ENCODE measurements at places on chromosomes 7 and 10.

- DNase-seq = no peak
Measured at GRCh38 chr10:44164251-44164956, 220.5 kb downstream of the CXCL12 start.

GRCh38 chr7:86955895-86956503, 103.5 kb downstream of the ELAPOR2 start:
- DNase-seq = no peak

DNA sequence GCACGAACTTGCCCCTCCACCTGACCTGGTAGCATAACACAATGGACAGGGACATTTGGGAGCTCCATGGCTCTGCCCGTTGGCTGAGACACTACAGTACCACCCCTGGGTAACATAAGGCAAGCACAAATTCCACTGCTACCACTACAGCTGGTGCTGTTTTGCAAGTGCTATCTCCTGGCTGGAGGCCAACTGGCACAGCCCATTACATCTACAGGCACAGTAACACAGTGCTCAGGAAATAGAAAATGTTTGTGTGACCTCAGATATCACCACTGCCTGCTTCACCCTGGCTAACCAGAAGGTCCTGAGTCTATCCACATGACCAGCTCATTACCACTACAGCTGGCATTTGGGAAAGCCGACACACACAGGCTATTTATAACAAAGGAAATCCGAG, 631.1 kb upstream of the MBL2 start:
- DNase-seq = no peak

- DNase-seq = no peak
Measured at GRCh38 chr7:2480070-2480408, 3.8 kb upstream of the GRIFIN start.

- DNase-seq = no peak
Measured at GRCh38 chr10:64519831-64520230, 998.6 kb downstream of the REEP3 start.

DNA sequence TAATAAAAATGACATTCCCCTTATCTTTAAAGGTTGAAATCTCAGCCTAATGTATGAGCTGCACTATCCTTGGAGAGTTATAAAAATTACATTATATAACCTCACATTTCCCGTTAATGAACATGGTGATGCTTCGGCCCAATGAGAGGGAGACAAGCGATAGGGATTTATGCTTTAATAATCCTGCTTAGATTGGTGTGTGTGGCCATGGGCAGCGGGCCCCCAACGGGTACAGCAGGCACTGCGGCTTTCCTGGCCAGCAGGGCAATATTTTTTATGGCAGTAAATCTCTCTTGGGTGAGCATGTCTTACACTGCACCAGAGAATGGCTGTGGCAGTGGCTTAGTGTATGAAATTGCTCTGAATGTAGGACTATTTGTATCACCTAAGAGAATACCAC, 246.3 kb downstream of the GFRA1 start:
- no peak for DNase-seq

- no peak for DNase-seq
Measured at GRCh38 chr7:47080816-47081215, 501.1 kb downstream of the TNS3 start.

- no peak for DNase-seq
Measured at GRCh38 chr10:20232079-20232705, 416.0 kb downstream of the PLXDC2 start.

GRCh38 chr10:23435378-23435777, 3.5 kb upstream of the OTUD1 start:
- DNase-seq = no peak

DNA sequence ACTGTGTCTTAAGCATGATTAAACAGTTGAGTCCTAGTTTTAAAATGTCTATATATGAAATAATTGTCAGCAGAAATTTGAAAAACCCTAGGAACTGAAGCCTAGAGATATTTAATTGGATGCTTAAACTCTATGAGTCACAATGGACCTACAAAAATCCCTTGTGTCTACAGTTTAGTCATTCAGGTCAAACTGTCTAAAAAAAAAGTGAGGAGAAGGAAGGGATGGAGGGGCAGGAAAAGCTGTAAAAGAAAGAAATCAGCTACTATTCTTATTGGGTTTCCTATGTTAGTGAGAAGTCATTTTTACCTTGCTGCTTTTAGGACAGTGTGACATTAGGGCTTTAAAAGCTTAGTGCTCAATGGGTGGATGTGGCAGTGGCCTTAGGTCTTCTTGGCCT, 406.1 kb upstream of the FZD8 start:
- DNase-seq = no peak

- DNase-seq = no peak
Measured at GRCh38 chr7:14395860-14396259, 406.4 kb upstream of the ETV1 start.

DNA sequence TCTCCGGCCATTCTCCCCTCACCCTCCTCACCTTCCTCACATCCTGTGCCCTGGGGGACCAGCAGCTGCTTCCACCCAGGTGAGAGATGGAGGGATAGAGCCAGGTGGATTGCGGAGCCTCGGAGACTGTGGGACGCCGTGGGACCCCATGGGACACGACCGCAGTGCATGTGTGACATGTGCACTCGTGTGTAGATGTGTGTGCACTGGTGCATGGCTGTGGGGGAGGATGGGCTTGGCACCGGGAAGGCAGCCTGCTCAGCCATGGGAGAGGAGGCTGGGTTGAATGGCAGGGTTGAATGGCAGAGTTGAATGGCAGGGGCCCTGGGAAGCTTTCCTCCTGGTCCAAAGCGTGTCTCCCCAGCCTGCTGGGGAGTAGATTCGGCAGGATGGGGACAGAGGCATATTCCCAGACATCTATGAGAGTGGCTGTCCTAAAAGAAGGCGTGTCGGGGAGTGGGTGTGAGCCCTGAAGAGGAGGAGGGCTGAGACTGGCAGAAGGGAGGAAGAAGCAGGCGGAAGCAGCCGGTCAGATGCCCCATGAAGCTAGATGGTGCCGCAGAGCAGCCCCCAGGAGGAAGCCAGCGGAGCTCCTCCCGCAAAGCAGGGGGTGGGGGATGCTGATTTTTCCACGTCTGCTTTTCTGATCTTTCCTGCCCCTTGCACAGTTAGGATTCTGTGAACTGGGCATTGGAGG, 815 bp downstream of the GIMAP8 start:
- DNase-seq = peak; percentile 52

GRCh38 chr10:105146436-105146835, 505.3 kb downstream of the SORCS3 start:
- no peak for DNase-seq

DNA sequence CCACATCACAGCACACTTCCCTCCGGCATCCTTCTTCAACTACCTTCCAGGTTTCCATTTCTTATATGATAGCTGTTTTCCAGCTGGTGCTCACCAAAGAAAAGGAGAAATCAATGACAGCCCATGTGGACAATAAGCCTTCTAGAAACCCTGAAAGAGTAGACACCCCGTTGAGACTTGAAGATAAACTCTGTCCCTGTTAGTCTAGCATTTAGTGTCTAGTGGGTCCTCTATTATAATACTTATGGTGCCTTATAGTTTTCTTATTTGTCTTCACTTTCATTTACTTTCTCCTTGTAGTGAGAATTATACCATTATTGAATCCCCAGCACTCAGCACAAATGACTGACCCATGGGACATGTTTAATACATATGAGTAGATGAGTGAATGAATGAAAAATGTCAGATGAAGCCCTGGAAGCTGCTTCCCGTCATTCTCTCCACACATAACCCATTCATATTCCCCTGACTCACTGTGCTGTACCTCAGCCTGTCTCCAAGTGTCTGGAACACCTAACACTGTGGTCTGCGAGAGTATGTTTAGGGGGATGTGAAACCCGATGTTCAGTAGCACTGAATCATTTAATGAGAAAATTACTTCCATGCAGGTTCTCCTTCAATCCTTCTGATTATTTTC, 377.6 kb downstream of the GPR158 start:
- no peak for DNase-seq

DNA sequence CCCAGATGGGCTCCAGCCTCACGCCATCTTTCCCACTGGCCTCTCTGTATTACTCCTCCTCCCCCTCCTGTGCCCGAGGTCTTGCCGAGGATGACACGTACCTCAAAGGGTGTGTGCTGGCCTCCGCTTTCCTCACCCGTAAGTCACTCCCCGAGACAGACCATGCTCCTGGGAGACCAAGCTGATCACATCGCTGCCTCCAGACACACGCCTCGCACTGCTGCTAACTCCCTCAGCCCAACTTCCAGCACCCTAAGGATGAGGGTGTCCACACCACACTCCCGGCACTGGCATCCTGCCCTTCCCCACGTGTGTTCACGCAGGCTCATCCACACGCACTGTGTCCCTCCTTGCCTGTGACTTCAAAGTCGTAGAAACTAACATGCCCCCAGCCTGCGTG, 24.0 kb downstream of the MAD1L1 start:
- no peak for DNase-seq

GRCh38 chr10:60336901-60337630, 52.6 kb downstream of the ANK3 start:
- no peak for DNase-seq

DNA sequence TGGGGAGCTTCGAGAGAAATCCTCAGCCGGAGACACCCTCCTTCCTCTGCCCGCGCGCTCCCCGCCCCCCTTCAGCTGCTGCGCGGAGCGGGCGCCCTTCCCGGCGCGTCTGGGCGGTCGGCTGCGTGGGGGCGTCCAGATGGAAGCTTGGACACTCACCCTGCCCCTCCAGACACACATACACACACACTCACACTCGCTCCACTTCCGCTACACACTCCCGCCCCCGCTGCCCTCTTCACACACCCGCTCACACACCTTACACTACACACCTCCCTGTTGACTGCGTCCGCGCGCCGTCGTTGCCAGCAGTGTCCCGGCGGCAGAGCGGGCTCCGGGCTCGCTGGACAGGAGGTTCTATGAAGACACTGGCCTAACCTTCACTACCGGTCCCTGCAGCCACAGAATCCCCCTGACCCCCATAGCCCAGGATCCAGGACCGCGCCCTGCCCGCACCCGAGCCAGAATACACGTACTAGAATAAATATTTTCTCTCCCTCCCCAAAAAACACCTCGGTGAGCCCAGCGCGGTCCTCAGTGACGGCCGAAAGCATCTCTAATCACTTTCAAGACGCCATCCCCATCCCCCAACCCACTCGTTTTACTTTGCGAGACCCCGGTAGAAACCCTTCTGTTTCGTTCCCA, 1.1 kb upstream of the EGR2 start:
- peak; percentile 72 for DNase-seq

DNA sequence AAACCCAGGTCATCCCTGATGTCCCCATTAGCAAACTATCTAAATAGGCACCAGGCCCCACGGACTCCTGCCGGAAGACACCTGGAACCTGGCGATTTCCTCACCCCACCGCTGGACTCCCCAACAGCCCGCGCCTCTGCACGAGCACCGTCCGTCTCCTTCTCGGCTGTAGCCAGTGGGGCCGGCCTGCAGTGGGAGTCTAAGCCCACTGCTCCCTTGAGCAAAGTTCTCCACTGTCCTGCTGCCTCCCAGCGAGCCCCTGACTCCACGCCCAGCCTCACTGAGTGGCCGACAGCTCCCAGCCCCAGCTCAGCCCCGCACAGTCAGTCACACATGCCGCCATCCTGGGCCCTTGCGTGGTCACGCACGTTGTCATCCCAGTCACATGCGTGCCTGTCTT, 211.3 kb upstream of the PPP2R2D start:
- no peak for DNase-seq

DNA sequence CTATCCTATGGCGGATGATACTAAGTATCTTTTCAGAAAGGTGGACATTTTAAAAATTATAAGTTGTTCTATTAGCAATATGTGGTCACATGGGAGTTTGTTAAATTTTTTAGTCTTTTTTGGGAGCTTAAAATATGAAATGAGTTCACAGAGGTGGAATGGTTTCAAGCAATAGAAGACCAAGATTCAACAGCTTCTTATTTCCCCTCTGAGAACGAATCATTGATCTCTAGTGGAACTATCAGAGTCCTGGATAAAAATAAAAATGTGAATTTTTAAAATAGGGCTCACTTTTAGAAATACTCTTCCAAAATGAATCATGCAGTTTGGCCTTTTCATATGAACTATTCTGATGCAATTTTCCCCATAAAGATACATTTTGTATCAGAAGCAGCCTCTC, 467.7 kb upstream of the KLF6 start:
- no peak for DNase-seq

GRCh38 chr7:44268671-44269070, 56.7 kb downstream of the CAMK2B start:
- no peak for DNase-seq

- no peak for DNase-seq
Measured at GRCh38 chr7:79977481-79977880, 157.2 kb upstream of the GNAI1 start.

DNA sequence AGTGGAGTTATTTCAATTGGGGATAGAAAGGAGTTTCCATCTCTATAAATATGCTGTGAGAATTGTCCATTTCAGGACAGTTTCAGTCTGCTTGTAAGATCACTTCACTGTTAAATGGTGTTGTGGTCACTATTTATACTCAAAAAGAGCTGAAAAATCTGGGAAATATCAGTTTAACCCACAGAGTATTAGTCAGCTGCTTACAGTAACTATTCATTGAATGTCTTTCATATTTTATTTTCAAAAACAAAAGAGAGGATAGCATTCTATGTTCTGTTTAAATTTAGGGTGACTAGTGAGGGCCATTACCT, 85.4 kb upstream of the PLXDC2 start:
- DNase-seq = no peak

DNA sequence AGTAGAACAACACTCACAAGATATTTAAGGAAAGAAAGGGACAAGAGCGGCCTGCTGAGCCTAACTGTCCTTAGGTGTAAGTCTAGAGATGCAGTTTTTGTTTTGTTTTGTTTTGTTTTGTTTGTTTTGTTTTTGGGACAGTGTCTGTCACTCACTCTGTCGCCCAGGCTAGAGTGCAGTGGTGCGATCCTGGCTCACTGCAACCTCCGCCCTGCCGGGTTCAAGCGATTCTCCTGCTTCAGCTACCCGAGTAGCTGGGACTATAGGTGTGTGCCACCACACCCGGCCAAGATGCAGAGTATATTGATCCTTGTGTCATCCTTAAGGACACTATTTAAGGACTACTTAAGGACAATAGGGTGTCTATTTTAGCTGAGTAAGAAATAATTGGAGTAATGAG, 84.1 kb upstream of the PARD3 start:
- DNase-seq = no peak

DNA sequence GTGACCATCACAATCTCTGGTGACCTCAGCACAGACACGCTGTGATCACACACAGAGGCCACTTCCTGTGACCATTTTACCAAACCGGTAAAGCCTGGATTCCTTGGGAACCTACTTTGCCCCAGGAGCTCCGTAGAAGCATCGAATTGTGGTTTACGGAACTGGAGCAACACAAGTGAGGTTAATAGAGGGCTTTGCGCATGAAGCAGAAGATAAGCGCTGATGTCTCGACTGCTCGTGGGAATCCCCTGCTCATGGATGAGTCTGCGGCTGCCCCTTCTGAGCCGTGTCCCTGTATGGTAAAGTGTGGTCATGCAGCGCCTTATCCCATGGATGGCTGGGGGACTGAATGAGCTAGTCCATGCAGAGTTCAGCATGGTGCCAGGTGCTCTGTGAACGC, 53.6 kb downstream of the VIPR2 start:
- no peak for DNase-seq

- no peak for DNase-seq
Measured at GRCh38 chr10:76769582-76769981, 868.0 kb downstream of the KCNMA1 start.

All from stimulated activated CD4-positive, alpha-beta T cell treated with anti-CD3 and anti-CD28 coated beads, Interleukin-4, amount 100 ng/mL, for 4 hours (primary cell).